Peyer's patch (tissue), 4 donors: ENCODE measurements at places on chromosomes 11 and 22.

DNA sequence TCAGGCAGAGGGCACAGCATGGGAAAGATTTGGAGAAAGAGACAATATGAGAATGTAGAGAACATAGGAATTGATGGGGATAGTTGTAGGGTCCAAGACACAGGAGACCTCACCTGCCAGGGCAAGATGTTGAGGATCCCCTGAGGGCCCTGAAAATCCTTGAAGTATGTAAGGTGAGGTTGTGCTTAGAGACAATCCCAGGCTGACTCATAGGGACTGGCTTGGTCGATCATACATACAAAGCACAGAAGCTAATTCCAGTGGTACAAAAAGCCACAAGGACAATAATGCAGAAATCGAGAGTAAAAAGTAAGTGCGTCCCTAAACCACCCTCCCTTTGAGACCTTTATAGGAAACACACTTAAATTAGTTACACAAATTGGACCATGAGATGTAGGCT lies 468.2 kb downstream of the MIAT start:
- DNase-seq, result no peak

- DNase-seq, result no peak
Measured at GRCh38 chr11:101438126-101438525, 145.7 kb downstream of the TRPC6 start.

GRCh38 chr11:77195071-77195755 lies 67.2 kb downstream of the MYO7A start:
- DNase-seq, result no peak

DNA sequence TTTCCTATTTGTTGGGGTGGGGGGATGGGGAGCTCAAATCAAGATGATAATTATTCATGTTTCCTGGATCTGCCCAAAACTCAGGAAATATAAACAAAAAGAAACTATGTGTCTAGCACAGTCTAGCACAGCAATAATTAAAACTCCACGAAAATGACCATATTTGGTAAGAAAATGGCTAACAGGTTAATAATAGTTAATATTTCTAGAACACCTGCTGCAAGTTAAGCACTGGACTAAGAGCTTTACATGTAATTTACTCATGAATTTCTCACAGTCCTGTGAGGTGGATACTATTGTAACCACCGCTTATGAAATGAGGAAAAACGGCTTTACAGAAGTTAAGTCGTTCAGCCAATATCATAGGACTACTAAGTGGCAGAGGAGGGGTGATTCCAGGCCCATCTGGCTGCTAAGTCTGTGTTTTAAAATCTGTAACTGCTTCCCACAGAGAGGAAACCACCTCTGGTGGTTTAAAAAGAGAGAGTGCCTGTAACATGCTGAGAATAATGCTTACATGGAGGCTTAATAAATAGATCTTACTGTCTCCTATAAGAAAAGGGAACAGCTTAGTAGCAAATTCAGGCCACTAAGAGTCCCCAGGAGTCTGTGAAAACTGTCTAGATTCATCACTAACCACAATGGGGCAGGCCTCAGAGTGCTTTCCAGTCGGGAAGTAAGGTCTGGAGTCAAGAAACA lies 11.0 kb upstream of the AMOTL1 start:
- DNase-seq, result no peak

GRCh38 chr22:25824828-25825423 lies 82.9 kb downstream of the MYO18B start:
- DNase-seq, result no peak

- no peak for DNase-seq
Measured at GRCh38 chr11:131712897-131713296, 342.5 kb downstream of the NTM start.

DNA sequence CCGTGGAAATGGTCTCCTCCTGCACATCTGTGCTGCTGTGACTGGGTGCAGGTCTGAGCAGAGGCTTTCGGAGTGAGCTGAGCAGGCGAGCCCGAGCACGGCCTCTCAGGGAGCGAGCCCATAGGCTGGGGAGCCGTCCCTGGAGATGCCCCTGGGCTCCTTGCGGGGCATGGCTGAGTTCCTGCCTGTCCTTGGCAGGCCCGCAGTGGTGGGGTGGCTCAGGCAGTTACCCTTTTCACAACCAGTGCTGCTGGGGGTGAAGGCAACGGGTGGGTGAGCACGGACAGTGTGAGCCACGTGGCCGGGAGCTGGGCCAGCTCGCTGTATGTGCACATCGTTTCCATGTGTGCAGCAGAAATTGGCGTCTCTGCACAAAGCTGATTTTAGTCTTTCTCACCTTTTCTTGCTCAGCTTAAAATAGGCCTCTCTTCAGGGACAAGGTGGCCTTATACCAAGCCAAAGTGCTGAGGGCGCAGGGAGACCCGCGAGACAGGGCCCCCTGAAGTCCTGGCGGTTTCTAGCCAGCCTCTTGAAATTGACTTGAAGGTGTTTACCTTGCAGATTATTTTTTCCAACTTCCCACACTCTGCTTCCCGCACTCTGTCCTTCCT lies at the start of gene TP53AIP1:
TSS of gene TP53AIP1 (minus strand) at position 55 of the 611 bp plus-strand sequence. CDS start 5,053 bp downstream, outside the sequence.
- DNase-seq, result no peak

GRCh38 chr11:15539645-15540044 lies 424.9 kb downstream of the INSC start:
- DNase-seq, result no peak

- DNase-seq, result no peak
Measured at GRCh38 chr11:68471360-68472340, 11.1 kb downstream of the PPP6R3 start.

- peak; percentile 73 for DNase-seq
Measured at GRCh38 chr11:133927690-133928627, 28.8 kb downstream of the IGSF9B start.

GRCh38 chr22:39454385-39454871 lies 2.4 kb upstream of the MGAT3 start:
- DNase-seq, result peak; percentile 87

DNA sequence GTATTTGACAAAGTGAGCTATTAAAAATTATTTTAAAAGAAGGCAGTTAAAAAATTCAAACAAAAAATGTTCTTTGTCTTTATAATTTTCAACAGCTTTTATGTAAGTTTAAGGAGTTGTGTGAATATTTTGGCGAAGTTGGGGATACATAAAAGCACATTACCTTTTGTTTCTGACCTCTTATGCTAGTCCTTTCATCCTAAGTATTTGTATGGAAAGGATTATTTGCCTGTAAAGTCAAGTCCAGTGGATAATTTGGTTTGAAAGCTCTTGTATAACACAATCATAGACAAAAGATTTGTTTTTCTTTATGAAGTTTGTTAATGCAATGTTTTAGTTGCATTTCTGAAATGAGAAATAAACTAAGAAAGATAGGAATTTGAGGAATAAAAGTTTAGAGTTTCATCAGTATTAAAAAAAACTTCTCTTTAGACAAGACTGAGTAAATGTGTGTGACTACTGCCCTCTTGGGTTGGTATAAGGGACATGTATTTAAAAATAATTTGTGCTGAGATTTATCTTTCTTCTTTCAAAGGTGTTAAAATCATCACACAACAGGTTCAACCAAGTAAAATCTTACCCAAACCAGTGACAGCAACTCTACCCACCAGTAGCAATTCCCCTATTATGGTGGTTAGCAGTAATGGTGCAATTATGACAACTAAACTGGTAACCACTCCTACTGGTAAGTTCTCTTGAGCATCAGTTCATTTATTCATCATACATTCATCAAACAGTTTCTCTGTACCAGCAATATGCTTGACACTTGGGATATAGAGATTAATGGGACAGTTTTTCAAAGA lies 68.2 kb downstream of the EMSY start:
- DNase-seq, result no peak

- DNase-seq, result no peak
Measured at GRCh38 chr11:122721964-122722266, 66.4 kb downstream of the UBASH3B start.

GRCh38 chr11:117431436-117431835 lies 103.8 kb downstream of the CEP164 start:
- DNase-seq, result no peak

DNA sequence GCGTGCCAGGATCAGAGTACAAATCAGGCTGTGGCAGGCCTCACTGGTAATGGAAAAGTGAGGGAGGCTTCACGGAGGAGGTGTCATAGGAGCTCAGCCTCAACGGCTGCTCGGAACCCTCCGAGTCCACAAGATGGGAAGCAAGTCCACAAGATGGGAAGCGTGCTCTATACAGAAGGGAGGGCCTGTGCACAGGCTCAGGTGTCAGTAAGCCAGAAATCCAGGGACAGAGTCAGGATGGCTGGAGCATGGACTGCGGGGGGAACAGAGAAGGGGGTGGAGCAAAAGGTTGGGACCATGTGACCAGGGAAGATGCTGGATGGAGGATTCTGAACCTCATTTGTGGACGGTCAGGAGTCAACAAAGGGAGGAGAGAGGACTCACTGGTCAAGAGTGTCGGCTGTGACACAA lies 3.4 kb upstream of the DPP3 start:
- DNase-seq, result no peak

DNA sequence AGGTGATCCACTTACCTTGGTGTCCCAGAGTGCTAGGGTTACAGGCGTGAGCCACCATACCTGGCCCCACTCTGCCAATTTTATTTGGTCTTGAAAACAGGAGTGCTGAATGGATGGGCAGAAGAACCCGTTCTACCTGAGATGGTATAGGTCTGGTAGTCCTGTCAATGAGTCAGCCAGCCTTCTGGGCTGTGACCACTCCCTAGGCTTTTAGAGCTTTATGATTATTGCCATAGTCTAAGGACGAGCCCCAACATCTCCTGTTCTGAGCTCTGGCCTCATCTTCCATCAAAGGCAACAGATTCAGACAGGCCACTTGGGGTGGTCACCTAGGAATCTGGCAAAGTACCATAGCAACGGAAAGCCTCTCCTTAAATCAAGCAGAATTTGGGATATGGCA lies 11.5 kb downstream of the ZDHHC5 start:
- no peak for DNase-seq

DNA sequence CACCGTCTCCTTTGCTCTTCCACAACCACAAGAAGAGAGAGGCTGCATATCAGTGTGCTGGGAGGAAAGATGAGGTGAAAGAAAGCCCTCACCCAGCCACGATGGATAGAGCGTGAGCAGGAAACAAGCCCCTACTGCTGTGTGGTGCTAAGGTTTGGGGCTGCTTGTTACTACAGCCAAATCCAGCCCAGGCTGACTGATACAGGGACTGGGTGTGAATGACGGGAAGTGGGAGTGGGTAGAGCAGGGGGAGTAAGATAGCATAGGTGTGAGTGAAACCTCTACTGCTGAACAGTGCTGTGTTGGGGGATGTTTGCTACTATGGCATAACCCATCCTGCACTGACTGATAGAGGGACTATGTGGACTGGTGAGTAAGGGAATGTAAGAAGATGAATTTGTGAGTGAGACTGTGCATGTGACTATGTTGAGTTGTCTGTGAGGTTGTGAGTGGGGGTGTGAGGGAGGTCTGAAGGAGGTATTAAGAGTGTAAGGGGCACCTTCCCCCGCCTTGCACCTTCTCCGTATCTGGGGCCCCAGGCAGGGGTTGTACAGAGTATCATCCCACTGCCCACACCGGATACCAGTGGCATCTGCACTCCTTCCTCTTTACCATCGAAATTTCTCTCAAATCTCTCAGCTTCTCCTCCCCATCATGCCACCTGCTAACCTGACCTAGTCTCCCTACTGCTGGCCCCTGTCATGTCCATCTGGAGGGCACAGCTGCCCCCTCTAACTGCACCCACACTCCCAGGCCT lies 91.5 kb downstream of the MN1 start:
- no peak for DNase-seq

- DNase-seq, result no peak
Measured at GRCh38 chr11:46298699-46299433, 21.4 kb downstream of the CREB3L1 start.

- DNase-seq, result no peak
Measured at GRCh38 chr11:65295571-65296341, 18.9 kb upstream of the CDC42EP2 start.

DNA sequence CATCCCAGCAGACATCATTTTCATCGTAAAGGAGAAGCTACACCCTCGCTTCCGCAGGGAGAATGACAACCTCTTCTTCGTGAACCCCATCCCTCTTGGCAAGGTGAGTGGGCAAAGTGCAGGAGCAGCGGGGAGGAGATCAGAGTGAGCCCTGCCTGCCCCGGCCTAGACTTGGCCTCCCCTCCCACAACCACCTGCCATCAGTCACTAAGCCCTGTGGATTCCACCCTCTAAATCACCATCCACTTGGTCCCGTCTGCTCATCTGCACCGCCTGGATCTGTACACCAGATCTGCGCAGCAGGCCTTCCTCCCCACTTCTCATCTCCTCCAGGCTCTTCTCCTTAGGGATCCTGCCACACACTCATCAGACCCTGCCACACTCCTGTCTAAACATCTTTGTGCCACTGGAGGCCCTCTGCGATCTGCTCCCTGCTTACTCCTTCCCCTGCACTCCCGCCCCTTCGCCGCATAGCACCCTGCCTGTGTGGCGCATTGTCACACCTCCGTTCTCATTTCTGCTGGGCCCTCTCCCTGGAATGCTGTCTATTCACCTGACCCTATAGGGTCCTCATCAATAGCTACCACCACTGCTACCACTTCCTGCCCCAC lies 14.2 kb downstream of the UCP2 start:
- no peak for DNase-seq

- no peak for DNase-seq
Measured at GRCh38 chr22:18075720-18076497, 1.9 kb upstream of the PEX26 start.

GRCh38 chr11:128246810-128247594 lies 340.4 kb downstream of the ETS1 start:
- DNase-seq, result no peak

DNA sequence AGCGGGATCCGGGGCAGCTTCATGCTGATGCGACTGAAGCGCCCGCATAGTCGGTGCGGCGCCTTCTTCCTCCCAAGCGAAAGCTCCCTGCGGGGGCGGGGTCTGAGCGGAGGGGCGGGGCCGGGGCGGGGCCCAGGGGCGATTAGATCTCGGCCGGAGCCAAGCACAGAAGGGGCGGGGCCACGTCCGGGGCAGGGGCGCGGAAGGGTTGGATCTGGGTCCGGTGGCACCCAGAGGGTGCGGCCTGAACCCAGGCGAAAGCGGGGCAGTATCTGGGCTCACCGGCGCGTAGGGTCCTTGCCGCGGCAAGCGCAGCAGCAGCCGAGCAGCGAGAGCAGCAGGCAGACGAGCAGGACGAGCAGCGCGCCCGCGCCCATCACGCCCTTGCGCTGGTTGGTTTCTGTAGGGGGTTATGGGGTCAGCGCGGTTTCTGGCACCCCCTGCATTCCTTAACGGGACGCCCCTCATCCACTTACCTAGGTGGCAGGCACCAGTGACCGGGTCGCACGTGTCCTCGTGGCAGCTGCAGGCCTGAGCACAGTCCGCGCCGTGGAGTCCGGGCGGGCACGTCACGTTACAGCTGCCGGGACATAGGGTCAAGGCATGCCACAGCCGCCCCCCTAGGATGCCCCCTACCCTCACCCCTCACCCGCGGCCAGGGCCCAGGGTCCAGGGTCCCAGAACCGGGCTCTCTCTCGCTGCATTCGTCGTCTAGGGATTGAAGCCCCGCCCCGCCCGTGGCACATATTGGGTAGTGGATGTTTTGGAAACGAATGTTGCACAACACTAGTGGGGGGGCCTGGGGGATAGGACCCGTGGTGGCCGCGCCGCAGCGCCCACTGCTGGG lies 8.1 kb downstream of the SCARF2 start:
- peak; percentile 84 for DNase-seq

- no peak for DNase-seq
Measured at GRCh38 chr22:37036655-37037377, 14.7 kb upstream of the KCTD17 start.
